Activated naive CD8-positive, alpha-beta T cell treated with anti-CD3 and anti-CD28 coated beads for 36 hours (primary cell): ENCODE measurements at places on chromosomes 16 and 17. TPM values are rescaled to one million over a fixed set of nuclear protein-coding genes. Genes with fewer than 3 reads are reported as not detected.

- H3K4me1 ChIP-seq = no peaks in the 10 kb centered on the region
- no peak for DNase-seq
- H3K27me3 ChIP-seq = peaks cover 3% of the 10 kb centered on the region
- no peak overlapping the region for H3K27ac ChIP-seq
- H3K36me3 ChIP-seq = no peaks in the 10 kb centered on the region
- H3K4me3 ChIP-seq = no peak overlapping the region
Observed at GRCh38 chr17:68684949-68685357, 83.8 kb upstream of the FAM20A start.

GRCh38 chr16:77549876-77550275 lies 115.0 kb upstream of the ADAMTS18 start:
- H3K27ac ChIP-seq = no peak overlapping the region
- no peaks in the 10 kb centered on the region for H3K4me1 ChIP-seq
- no peaks in the 10 kb centered on the region for H3K36me3 ChIP-seq
- no peak overlapping the region for H3K4me3 ChIP-seq
- no peak for DNase-seq

DNA sequence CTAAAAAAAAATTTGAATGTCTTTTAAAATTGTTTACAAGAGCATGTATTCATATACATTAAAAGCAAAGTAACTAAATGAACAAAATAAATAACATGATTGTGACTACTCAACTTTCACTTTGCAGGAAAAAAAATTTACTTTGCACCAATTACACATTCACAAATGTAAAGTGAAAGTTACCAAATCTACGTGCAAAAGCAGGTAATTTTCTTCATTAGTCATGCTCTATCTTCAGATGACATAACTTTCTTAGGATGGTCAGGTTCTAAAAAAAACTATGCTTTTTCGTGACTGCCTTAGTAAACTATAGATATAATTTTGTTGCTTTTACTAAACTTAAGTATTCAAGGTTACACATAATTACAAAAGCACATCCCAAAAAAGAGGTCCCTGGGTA lies 17.0 kb upstream of the ABCA10 start:
- no peaks in the 10 kb centered on the region for H3K27me3 ChIP-seq
- H3K36me3 ChIP-seq = peaks cover 2% of the 10 kb centered on the region
- H3K4me3 ChIP-seq = no peak overlapping the region
- no peak for DNase-seq
- no peak overlapping the region for H3K27ac ChIP-seq

DNA sequence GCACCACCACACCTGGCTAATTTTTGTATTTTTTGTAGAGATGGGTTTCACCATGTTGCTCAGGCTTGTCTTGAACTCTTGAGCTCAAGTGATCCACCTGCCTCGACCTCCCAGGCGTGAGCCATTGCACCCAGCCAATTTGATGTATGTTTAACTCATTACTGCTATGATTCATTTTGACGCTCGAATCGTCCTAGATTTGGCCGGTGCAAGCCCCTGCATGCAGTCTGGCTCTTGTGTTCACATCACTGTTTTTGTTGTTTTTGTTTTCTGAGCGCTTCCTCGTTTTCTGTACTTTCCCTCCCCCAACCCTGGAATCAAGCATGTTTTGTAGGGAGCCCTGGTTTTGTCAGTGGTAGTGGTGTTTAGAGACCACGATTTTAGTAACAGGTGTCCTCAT lies 7.8 kb upstream of the DUS1L start:
- no peaks in the 10 kb centered on the region for H3K4me1 ChIP-seq
- no peak for DNase-seq
- H3K36me3 ChIP-seq = peaks cover 3% of the 10 kb centered on the region
- H3K4me3 ChIP-seq = no peak overlapping the region
- no peak overlapping the region for H3K27ac ChIP-seq

DNA sequence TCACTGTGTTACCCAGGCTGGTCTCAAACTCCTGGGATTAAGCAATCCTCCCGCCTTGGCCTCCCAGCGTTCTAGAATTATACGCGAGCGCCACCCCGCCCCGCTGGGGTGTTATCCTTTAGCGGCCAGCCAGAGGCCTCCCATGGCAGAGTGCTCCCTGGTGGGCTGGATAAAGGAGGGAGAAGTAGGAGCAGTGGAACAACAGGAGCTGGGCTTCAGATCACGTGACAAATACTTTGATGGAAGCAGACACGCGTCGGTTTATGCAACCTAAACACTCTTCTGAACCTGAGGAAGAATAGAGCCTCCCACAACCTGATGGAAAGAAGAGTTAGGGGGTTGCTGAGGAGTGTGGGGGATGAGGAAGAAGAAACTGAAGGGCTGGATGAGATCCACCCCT lies 2114.0 kb downstream of the TP53TG3F start:
- no peaks in the 10 kb centered on the region for H3K4me1 ChIP-seq
- H3K36me3 ChIP-seq = no peaks in the 10 kb centered on the region
- H3K27ac ChIP-seq = no peak overlapping the region
- no peak for DNase-seq
- no peak overlapping the region for H3K4me3 ChIP-seq
- H3K27me3 ChIP-seq = no peaks in the 10 kb centered on the region

DNA sequence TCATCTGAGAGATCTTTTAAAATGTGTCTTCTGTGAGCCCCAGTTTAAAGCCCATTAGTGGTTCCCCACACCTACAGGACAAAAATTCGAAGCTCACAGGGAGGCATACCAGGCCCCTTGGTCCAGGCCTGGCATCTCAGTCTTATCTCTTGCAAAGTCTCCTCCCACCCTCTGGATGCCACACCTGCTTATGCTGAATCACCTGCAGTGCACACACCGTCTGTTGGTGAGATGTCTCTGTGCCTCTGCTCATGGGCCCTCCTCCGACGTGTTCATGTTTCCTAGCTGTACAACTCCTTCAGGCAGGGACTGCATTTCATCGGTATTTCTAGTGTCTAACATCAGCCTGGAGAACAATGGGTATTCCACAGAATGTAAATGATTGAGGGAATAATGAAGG lies 41.6 kb downstream of the RNF157 start:
- H3K27me3 ChIP-seq = no peaks in the 10 kb centered on the region
- no peak overlapping the region for H3K4me3 ChIP-seq
- peaks cover 61% of the 10 kb centered on the region for H3K36me3 ChIP-seq
- peaks cover 63% of the 10 kb centered on the region for H3K4me1 ChIP-seq
- peak overlapping the region; percentile 92 for H3K27ac ChIP-seq

DNA sequence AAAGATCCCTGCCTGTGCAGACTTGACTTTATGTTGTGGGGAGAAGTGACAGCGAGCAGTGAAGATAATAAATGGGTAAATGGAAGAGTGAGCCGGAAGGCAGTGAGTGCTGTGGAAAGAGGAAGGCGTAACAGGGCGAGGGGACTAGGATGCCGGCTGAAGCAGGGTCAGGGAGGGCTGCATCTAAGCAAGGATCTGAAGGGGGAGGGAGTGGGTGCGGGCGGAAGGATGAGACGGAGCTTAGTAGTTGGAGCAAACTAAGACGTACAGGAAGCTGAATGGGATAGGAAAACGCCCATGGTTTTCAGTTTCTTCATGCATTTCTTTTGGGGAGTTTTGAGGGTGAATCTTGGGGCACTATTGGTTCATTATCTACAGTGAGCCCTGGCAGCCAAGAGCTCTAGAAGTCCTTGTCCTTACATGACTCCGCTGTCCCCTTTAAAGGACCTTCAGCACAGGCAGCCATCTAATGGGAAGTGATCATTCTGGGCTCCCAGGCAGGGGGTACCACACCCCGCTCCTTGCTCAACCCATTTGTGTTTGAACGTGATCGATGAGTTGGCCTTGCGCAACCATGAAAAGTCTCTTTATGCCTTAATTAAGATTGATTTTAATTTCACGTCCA lies 10.4 kb upstream of the NAT9 start:
- H3K4me3 ChIP-seq = peak overlapping the region; percentile 11
- H3K27ac ChIP-seq = peak overlapping the region; percentile 44
- H3K36me3 ChIP-seq = peaks cover 10% of the 10 kb centered on the region
- DNase-seq = no peak
- H3K27me3 ChIP-seq = no peaks in the 10 kb centered on the region
- H3K4me1 ChIP-seq = peaks cover 53% of the 10 kb centered on the region

GRCh38 chr17:319266-319665 lies 33.3 kb downstream of the RPH3AL start:
- DNase-seq = no peak
- no peaks in the 10 kb centered on the region for H3K4me1 ChIP-seq
- no peak overlapping the region for H3K4me3 ChIP-seq
- H3K36me3 ChIP-seq = no peaks in the 10 kb centered on the region
- H3K27ac ChIP-seq = no peak overlapping the region

DNA sequence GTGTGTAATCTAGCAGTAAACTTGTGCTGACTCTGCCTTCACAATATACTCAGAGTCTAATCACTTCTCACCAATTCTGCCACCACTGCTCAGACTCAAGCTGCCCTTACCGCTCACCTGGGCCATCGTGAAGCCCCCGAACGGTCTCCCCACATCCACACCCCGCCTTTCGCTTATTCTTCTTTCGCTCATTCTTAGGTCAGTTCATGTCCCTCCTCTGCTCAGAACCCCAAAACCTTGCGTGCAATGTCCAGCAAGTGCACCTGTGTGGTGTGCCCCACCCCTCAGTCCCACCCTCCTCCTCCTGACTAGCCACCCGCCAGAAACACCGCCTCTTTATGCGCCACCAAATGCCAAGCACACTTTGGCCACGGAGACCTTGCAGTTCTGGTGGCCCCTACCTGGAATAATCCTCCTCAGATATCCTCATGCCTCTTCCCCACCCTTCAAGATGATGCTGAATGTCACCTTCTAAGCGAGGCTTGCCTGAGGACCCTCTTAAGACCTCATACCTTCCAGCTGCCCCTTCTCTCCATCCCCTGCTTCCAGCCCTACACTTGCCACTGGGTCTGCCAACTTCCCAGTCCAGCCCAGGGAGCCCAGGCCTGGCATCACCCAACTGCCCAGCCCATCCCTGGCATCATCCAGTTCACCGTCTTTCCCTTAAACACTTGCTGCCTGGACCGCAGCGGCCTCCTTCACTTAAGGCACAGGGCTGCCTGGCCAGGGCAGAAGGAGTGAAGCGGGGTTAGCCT lies 34.3 kb upstream of the RBFOX3 start:
- no peaks in the 10 kb centered on the region for H3K4me1 ChIP-seq
- H3K4me3 ChIP-seq = no peak overlapping the region
- peaks cover 22% of the 10 kb centered on the region for H3K27me3 ChIP-seq
- H3K27ac ChIP-seq = no peak overlapping the region
- no peaks in the 10 kb centered on the region for H3K36me3 ChIP-seq

DNA sequence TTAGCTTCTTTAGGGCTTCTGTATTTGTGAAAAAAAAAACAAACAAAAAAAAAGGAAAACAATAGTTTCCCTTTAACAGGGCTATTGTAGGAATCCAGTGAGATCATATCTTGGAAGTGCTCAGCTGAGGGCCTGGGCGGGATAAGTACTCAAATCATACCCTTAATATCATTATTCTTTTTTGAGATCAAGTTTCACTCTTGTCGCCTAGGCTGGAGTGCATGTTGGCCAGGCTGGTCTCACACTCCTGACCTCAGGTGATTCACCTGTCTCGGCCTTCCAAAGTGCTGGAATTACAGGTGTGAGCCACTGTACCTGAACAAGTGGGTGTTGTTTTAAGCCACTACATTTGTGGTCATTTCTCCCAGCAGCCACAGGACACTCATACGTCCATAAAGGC lies 87.0 kb downstream of the CDH13 start:
- H3K4me3 ChIP-seq = no peak overlapping the region
- no peaks in the 10 kb centered on the region for H3K36me3 ChIP-seq
- H3K27me3 ChIP-seq = peaks cover 4% of the 10 kb centered on the region
- H3K27ac ChIP-seq = no peak overlapping the region
- H3K4me1 ChIP-seq = no peaks in the 10 kb centered on the region

- H3K36me3 ChIP-seq = peaks cover 6% of the 10 kb centered on the region
- H3K4me3 ChIP-seq = no peak overlapping the region
- no peak overlapping the region for H3K27ac ChIP-seq
- DNase-seq = no peak
- H3K27me3 ChIP-seq = no peaks in the 10 kb centered on the region
Observed at GRCh38 chr17:371583-371982, 19.0 kb upstream of the RPH3AL start.

GRCh38 chr16:49681217-49681883 lies 174.6 kb downstream of the ZNF423 start:
- DNase-seq = no peak
- H3K27ac ChIP-seq = no peak overlapping the region
- H3K27me3 ChIP-seq = no peaks in the 10 kb centered on the region
- no peak overlapping the region for H3K4me3 ChIP-seq
- H3K4me1 ChIP-seq = no peaks in the 10 kb centered on the region
- H3K36me3 ChIP-seq = no peaks in the 10 kb centered on the region

DNA sequence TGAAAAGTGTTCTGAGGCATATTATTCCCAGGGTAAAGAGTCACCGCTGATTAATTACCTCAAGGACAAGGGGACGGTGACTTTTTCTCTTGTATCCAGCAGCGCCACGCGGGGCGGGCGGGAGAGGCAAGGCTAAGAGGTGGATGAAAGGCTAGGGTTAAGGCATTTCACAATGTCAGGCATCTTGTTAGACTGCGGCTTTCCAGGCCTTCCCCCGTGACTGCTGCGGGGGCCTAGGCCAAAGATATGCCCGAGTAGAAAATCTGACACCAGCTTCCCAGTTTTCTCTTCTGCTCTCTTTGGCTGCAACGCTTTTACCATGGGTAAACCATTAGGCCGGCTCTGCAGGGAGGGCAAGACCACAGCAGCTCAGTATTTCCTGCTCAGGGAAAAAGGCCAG lies 698.2 kb downstream of the MAF start:
- H3K36me3 ChIP-seq = peaks cover 7% of the 10 kb centered on the region
- no peaks in the 10 kb centered on the region for H3K27me3 ChIP-seq
- no peak for DNase-seq
- H3K27ac ChIP-seq = no peak overlapping the region

DNA sequence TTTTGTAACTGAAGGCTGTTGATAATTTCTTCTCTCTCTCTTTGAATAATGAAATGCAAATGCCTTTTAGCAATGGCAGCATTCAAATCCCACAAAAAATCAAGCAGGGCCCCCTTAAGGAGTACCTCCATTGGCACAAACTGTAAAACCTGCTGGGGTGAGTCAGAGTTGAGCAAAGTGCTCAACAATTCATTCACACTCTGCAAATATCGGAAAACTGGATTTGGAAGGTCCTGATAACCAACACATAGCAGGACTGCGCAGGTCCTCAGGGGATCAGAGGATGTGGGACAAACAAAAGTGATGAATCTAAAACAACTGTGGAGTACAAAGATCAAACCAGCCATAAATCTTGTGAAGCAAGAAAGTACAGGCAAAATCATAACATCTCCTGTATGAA lies 5.6 kb downstream of the CMTR2 start:
- no peak overlapping the region for H3K4me3 ChIP-seq
- no peak overlapping the region for H3K27ac ChIP-seq
- H3K36me3 ChIP-seq = peaks cover 65% of the 10 kb centered on the region
- DNase-seq = no peak
- H3K27me3 ChIP-seq = no peaks in the 10 kb centered on the region

GRCh38 chr16:23424292-23424958 lies 28.6 kb downstream of the COG7 start:
- DNase-seq = no peak
- no peak overlapping the region for H3K27ac ChIP-seq
- peaks cover 2% of the 10 kb centered on the region for H3K4me1 ChIP-seq
- H3K36me3 ChIP-seq = peaks cover 17% of the 10 kb centered on the region
- H3K27me3 ChIP-seq = no peaks in the 10 kb centered on the region
- H3K4me3 ChIP-seq = no peak overlapping the region

- peaks cover 10% of the 10 kb centered on the region for H3K4me1 ChIP-seq
- H3K4me3 ChIP-seq = no peak overlapping the region
- no peak for DNase-seq
- H3K36me3 ChIP-seq = no peaks in the 10 kb centered on the region
- H3K27me3 ChIP-seq = peaks cover 9% of the 10 kb centered on the region
- H3K27ac ChIP-seq = no peak overlapping the region
Observed at GRCh38 chr17:32910769-32911168, 17.2 kb upstream of the TMEM98 start.

- H3K4me1 ChIP-seq = peaks cover 39% of the 10 kb centered on the region
- peak overlapping the region; percentile 77 for H3K27ac ChIP-seq
- peak overlapping the region; percentile 80 for H3K4me3 ChIP-seq
- peaks cover 6% of the 10 kb centered on the region for H3K36me3 ChIP-seq
Observed at GRCh38 chr17:36104701-36105181, 1.1 kb downstream of the CCL4 start.

IRX5 gene
- total RNA-seq = not detected

ENPP7 gene
- not detected for total RNA-seq

TAC4 gene
- total RNA-seq = not detected
